SK-N-DZ (cell line): ENCODE measurements at places on chromosomes 2 and 18.

DNA sequence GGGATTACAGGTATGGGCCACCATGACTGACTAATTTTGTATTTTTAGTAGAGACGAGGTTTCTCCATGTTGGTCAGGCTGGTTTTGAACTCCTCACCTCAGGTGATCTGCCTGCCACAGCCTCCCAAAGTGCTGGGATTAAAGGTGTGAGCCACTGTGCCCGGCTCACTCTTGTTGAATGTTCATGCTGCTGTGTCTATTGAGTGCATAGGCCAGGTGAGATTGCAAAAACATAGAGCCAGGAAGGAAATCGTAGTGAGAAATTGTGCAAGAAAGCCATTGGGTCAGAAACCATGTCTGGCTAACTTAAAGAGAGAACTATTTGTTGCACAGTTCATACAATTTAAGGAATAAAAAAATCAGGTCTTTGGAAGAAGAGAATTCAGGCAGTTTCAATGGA is 45.5 kb upstream of the FZD5 start:
- DNase-seq = no peak

DNA sequence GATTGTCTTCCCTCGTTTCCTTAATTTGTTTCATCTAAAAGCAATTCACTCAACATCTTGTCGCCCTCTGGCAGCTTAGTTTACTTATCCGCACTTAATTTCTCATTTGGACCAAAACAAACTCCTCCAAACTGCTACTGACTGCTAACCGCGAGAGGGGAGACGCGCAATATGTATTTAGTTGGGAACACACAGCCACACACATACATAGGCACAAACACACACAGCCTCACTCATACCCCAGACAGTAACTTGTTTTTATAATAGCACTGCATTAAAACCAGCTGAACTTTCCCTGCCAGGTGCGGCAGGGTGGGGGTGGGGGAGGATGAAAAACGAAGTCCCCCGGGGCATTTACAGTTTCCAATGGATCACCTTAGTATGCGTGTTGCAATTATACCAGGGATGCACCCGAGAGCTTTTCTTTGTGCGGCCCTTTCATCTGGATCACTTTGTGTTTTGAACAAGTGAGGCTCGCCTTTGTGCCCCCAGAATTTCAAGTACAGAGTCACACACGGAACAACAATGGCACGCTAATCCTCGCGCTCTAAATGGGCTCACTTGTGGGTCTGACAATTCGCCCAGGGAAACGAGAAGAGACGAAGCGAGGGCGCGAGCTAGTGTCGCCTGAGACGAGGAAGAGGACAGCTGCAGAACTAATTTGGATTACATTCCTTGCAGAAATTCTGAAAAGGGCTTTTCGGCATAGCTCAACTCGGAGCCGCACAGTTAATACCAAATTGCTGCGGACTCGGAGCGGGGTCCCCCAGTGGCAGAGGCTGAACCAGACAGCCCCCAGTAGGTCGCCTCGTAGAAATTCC is 2.4 kb downstream of the ERBB4 start:
- DNase-seq = no peak

DNA sequence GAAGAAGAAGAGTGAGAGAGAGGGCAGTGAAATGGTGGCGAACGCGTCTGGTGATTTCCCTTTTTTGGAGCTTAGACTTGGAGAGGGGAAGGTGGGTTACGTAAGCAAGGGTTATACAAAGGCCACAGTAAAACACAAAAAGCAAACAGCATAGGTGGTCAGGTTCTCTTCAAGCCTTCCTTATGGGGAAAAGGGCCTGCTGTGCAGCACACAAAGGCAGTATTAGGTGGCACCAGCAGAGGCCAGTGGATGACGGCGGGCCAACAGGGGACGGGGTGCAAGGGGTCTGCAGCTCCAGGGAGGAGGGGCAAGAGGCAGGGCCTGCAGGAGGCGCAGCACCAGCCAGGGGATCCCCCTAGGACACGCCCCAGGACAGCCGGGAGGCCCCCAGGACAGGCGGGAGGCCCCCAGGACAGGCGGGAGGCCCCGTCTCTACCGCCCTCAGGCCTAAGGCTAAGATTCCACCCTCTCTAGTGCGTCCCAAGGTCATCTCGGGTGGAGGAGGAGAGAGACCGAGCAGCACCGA is 32.6 kb upstream of the NPC1 start:
- peak; percentile 55 for DNase-seq

GRCh38 chr2:26423750-26424149 is 22.0 kb downstream of the DRC1 start:
- no peak for DNase-seq

GRCh38 chr2:150605664-150606063 is 118.2 kb upstream of the RND3 start:
- DNase-seq = no peak
